Stimulated activated CD8-positive, alpha-beta memory T cell treated with anti-CD3 and anti-CD28 coated beads, Interleukin-4, amount 100 ng/mL, for 4 hours (primary cell): ENCODE measurements at places on chromosomes 6 and 20.

GRCh38 chr20:47335251-47336128 is 21.0 kb downstream of the ZMYND8 start:
- DNase-seq = no peak

DNA sequence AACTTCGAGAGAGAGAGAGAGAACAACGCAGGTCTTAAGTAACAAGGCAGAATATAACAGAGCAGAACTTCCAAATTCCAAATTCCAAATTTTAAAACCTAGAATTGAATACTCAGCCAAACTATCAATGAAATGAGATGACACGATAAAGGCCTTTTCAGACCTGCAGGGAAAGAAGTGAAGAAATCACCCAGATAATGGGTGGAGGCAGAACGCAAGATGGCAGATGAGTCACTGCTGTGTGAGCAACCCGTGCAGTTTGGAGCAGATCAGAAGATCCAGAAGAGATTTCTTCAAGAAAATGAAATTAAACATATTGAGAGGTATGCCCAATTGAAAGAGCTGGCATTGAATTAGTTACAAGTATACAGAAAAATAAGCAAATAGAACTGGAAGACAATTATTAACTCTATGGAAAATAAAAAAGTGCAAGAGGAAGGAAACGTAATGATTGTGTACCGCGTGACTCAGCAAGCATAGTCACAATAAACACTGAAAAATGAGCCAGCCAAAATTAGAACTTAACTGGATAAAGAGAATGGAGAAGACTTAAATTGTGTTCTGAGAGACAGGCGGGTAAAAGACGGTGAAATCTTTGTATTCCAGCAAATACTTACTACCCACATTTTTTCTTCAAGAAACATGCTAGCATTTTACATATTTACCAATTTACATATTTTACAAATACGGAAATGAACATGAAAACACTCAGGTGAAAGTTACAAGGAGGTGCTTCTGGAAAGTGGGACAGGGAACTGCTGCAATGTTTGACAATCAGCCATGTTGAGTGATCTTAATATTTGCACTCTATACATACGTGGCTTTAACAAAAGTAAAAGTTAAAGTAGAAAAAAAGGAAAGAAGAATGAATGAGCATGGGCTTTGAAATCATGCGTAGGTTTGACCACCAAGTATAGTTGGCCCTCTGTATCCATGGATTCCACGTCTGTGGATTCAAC is 87.9 kb upstream of the CDYL start:
- DNase-seq = no peak

GRCh38 chr6:121944354-121944753 is 455.1 kb upstream of the HSF2 start:
- DNase-seq = no peak

DNA sequence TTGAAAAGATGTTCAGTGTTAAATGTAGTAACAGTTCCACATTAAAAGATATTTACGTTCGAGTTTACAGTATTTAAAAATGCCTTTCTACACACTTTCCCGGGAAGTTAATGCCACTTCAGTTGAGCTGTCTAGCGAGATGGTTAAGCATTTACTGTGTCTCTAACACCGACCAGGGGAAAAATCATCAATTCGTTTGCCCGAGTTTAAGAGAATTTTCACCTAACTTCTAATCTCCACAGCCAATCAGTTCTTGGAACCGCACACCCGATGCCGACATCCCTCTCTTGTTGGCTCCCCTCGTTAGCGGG is 58.2 kb downstream of the FAM217A start:
- no peak for DNase-seq

GRCh38 chr20:10594296-10594868 is 79.4 kb downstream of the JAG1 start:
- no peak for DNase-seq

DNA sequence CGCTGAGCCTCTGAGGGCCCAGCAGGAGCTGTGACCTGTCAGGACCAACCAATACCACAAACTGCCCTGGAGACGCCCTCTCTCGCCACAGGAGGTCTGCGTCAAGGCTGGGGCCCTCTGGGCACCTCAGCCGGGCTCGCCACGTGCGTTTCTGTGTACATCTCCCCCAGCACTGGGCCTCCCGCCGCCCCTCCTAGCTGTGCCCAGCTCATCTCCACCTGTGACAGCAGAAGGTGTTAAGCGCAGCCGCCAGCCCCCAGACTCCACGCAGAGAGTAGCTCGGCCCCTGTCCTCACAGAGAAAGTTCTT is 91.4 kb downstream of the TAF4 start:
- DNase-seq = no peak

GRCh38 chr20:10521068-10521831 is 86.1 kb downstream of the SLX4IP start:
- DNase-seq = no peak

DNA sequence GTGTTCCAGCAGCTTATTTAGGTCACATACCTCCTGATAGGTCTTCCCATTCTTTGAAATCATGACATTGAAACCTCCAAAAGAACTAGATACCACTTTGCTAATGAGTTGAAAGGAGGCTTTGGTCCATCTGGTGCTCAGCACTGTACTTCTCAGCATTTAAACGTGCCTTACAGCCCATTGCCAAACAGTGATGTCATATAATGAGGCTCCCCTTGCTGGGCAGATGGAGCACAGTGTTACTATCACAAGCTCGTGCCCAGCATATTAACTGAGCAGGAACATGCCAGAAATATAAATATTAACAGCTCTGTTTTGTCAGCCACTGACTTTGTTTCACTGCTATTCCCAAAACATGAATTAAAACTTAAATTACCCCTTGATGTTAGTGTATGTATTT is 25.5 kb upstream of the MAPK13 start:
- DNase-seq = no peak

- no peak for DNase-seq
Observed at GRCh38 chr6:136415351-136416007, 125.8 kb upstream of the BCLAF1 start.

GRCh38 chr20:35334311-35335101 is 42.3 kb upstream of the FAM83C start:
- DNase-seq = no peak

- DNase-seq = no peak
Observed at GRCh38 chr6:43966853-43967718, 160.2 kb downstream of the MRPL14 start.

- DNase-seq = no peak
Observed at GRCh38 chr6:40295251-40295950, 291.8 kb downstream of the LRFN2 start.

DNA sequence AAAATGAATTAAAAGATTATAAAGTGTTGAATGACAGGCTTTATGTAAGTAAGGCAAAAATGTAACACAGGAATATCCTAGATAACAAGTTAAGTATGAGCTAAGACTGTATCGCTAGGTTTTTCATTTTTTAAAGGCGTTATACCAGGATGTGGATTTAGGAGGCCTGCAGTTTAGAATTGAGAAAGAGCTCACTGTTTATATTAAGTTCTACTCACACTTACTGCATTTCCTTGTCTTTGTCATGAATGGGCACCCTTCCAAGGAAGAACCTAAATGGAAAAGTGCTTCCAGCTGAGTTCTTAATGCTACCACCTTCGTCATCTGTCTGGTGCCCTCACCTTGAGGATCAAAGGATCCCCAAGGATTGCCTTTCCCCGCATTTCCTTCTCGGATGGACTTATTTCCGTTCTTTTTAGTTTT is 148.7 kb downstream of the SOX4 start:
- DNase-seq = no peak

GRCh38 chr6:104956731-104957294 is at the start of gene LIN28B:
LIN28B (plus strand) TSS chr6:104957107; CDS start chr6:104957251, 144 bp downstream.
- no peak for DNase-seq

DNA sequence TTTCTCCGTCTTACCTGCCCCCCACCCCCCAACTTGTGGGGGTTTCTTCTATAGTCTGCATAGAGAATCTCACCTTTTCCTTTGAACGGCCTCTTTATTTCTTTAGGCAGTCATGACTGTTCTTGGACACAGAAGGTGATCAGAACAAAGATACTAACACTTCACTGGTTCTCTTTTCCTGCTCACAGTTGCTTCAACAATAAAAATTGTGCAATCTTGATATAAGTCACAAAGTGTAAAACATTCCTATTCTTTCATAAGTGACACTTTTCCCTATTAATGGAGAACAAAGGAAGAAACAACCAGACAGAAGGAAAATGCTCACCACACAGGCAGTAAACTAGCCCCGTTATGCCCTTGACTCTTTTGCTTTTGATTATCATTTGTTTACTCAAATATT is 238.4 kb upstream of the QKI start:
- DNase-seq = no peak

GRCh38 chr6:307065-307814 is 15.0 kb downstream of the DUSP22 start:
- no peak for DNase-seq

DNA sequence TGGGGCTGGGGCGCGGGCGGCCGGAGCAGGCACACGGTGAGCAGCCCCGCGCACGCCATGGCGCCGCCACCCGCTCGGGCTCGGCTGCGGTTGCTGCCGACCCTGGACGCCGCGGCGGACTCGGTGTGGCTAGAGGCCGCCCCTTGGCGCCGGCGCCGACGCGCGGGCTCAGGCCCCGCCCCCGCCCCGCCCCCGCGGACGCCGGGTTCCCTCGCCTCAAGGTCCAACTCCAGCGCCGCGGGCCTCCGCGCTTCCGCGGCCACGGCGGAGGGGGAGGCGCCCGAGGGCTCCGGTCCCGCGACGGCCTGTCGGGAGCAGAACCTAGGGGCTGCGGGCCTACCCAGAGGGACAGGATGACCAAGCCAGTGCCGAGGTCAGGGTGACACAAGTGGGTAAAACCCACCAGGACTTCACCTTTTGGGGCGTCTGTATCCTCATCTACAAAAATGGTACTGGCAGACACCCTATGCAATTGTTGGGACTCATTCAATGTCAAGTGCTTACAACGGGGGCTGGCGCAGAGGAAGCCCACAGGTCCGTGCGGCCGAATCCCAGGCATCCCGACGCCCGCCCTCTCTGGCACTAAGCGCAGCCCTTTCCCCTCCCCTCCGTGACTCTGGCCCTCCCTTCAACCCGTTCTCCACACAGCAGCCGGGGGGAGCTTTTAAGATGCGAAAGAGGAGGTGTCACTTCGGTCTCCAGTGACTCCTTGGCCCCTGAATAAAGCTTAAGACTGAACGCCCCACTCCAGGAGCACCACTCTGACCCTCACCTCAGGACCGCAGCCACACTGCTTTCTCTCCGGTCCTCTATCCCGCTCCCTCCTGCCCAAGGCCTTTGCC is at the start of gene NECAB3:
TSS of gene NECAB3 (minus strand) at position 135 of the 842 bp plus-strand sequence. CDS start at position 59, 76 bp downstream.
- DNase-seq = no peak

- DNase-seq = no peak
Observed at GRCh38 chr6:122704066-122704465, 75.5 kb upstream of the FABP7 start.

DNA sequence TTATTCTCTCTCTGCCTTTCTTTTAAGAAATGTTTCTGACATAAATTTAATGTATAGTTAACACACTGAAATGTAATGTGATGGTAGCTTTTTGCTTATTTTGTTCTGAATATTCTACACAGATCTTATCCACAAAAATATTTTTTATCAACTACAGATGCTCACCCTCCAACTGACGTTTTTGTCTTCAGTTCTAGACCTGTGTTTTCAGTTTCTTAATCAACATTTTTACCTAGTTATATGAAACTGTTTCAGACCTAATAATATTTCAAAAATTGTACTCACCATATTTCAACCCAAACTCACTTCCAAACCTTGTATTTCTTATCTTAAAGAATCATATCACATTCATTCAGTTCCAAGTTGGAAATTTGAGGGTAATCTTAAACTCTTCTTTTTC is 452.8 kb downstream of the RFPL4B start:
- no peak for DNase-seq

GRCh38 chr20:37358366-37359150 is 12.6 kb downstream of the SRC start:
- DNase-seq = no peak

- no peak for DNase-seq
Observed at GRCh38 chr20:22159276-22159675, 425.1 kb downstream of the FOXA2 start.

- DNase-seq = no peak
Observed at GRCh38 chr6:136324686-136325380, 35.2 kb upstream of the BCLAF1 start.
